ENCODE measurements at places on chromosomes 2 and 18.

DNA sequence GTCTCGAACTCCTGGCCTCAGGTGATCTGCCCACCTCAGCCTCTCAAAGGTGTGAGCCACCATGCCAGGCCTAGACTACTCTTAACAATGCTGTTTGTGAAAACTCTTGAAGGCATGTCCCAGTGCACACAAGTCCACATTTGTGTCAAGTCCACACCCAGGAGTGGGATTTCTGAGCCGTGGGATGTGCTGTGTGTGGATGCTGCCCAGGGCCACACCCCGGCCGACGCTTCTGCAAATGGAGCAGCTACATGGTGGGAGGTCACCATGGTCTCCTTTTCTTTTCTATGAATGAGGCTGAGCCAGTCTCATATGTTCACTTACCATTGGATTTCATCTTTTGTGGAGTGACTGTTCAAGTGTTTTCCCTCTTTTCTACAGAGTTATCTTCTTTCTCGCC, 15.8 kb downstream of the SNED1 start:
- no peak for DNase-seq

GRCh38 chr2:47008381-47009252, 93.0 kb upstream of the MCFD2 start:
- no peak for DNase-seq

GRCh38 chr2:133012847-133013734, 343.1 kb upstream of the LYPD1 start:
- DNase-seq, result no peak

- no peak for DNase-seq
These were observed 155.9 kb downstream of the WDPCP start for GRCh38 chr2:63432373-63432772.

- DNase-seq, result peak; percentile 10
These were observed 40.9 kb downstream of the KDM3A start for GRCh38 chr2:86482034-86482433.

- no peak for DNase-seq
These were observed 195.9 kb downstream of the NEDD4L start for GRCh38 chr18:58239879-58240278.
